Astrocyte of the spinal cord (primary cell): ENCODE measurements at places on chromosomes 2 and 18.

DNA sequence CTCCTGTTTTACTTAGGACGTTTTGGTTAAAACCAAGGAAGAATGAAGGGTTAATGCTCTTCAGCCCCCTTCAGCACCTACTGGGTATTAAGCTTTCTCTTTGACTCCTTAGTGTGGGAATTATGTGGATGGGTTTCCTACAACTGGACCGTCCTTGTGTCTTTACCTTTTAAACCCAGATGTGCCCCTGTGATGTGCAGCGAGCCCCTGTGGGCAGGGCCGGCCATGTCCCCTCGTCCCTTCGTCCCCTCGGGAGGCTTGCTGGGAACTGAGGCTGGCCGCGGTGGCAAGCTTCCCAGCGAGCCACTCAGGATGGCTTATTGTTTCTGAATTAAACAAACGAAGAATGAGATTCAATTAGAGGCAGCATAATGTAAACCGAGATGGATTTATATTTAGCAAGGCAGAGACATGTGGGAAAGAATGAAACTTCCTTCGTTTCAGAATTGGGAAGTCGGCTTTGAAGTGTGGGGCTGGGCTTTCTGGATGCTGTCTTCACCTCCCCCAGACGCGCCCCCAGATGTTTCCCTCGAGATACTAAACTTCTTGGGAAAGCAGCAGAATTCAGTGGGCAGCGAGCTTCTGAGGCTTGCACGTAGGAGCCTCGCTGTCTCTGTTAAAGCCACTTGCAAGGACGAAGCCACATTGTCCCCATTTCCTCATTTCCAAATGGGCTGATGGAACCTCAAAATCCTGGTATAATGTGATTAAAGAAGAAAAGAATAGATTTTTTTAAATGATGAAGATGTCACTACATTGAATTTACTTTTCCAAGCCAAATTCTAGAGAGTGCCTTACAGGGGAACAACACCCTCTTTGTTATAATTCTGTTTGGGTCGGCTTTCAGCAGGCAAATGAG, 146.0 kb downstream of the VAPA start:
- DNase-seq: no peak

DNA sequence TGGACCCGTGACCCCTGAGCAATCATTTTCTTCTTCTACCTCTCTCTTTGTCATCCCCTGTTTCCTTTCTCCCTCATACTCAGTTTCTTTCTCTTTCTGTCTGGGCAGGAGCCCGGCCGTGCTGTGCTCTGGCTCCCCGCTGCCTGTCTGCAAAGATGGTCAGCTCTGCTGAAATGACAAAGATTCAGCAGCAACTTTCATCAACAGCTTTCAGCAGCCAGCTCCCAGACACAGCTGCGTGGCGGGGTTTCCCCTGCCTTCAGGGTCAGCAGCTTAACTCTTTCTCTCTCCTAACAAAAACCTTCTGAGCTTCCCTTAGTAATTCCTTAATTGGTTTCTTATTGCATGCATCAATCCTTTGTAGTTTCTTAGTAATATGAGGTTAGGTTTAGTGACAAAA, 1234.4 kb downstream of the CNTNAP5 start:
- no peak for DNase-seq

GRCh38 chr2:190060626-190061025, 1.9 kb downstream of the MSTN start:
- no peak for DNase-seq

DNA sequence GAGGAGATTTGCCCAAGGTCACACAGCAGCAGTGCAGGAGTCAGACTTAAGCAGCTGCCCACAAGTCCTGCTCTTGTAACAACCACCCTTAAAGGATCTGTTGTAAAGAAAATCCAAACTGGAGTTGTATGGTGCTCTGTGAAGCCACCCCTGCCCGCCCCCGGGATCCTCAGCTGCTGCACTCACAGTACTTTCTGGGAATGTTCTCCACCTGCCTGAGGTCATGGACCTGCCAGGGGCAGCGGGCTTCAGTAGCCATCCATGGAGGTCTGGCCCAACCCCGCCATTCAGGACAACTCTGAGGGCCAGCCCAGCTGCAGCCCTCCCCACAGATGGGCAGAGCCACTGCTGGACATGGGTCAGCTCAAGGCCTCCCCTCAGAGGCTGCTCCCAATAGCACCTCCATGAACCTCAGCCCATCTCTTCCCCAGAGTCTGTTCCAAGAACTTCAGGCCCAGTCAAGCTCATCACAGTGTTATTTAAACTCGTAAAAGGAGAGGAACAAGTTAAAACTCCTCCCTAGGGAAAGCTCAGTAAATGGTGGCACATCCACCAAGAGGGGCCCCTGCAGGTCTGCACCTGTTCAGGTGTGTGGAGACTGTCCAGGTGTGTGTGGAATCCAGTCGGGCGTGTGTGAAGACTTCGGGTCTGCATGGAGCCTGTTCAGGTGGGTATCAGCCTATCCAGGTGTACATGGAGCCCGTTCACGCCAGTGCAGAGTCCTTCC, 39.4 kb upstream of the GPC1 start:
- DNase-seq: no peak

- no peak for DNase-seq
Observed at GRCh38 chr2:3142210-3142609, 235.4 kb downstream of the EIPR1 start.

DNA sequence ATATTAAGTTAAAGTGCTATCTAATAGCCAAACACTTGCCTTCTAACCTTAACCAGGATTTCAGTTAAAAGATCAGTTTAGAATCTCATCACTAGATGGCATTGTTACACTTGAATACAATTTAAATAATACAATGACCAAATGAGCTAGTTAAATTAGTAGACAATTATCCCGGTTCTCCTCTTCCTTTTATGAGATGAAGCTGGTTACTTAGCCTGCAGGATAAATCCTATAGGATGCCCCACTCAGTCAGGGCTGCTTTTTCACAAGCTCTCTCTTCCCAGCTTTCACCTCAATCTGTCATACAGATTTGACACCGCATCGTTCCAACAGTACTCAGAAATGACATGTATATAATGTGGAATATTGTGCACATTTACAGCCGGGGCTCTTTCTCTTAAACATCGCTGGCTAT, 678.8 kb downstream of the KCNJ3 start:
- peak; percentile 50 for DNase-seq

DNA sequence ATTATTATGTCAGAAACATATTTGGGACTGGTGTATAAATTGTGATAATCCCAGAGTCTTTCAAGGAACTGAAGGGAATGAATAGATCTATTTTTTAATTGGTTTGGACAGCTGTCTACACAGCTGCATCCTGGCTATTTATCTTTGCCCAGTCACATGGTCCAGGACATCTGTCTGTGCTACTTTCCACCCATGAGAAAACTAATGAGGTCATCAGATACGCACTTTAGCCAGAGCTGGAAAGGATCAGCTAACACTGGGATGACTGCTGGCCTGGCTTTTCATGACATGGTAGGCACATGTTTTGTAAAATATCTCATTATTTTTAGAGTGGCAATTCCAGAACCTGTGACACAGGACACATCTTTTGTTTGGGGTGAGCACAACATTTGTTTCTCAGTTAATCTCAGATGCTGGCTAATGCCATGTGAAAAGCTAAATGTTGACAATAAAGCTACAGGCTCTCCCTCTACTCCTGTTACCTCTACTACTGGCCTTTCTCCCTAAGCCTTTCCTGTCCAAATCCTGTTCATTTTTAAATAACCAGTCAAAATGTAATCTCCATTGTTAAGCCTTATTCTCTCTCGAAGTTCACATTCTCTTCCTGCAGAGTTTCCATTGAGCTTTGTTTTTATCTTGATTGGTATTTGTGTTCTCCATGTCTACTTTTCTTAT, 500.7 kb downstream of the RIT2 start:
- no peak for DNase-seq

DNA sequence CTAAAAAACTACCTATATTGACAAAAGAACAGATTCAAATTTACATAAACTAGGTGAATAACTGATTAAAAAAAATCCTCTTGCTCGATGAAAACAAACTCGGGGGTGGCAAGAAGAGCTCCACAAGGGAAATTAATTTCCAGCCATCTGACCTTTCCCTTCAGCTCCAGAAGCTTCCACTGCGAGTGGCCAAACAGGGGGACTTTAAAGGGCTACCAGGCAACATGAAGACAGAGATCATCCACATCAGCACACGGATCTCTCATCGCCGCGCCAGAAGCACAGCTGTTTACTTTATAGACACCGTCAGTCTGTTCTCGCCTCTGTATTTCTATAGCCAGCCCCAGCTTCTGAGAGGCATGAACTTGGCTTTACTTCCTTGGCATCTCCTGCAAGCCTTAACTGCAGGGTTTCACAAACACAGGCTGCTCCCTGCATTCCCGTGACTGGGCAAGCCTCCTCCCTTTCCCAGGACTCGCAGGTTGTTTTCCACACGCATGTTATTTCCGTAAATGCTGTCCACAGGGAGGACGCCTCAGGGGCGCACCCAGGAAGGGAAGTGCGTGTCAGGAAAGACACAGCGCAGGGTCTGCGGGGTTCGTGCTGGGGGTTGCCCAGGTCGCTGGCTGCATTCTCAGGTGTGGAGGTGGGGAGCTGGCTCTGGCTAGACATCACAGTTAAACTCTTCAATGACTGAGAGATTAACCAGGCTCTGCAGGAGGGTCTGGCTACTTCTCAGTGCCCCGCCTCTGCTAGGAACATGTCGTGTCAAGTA, 85.0 kb downstream of the USP40 start:
- DNase-seq: no peak

GRCh38 chr2:204871231-204871953, 326.1 kb downstream of the PARD3B start:
- peak; percentile 76 for DNase-seq

DNA sequence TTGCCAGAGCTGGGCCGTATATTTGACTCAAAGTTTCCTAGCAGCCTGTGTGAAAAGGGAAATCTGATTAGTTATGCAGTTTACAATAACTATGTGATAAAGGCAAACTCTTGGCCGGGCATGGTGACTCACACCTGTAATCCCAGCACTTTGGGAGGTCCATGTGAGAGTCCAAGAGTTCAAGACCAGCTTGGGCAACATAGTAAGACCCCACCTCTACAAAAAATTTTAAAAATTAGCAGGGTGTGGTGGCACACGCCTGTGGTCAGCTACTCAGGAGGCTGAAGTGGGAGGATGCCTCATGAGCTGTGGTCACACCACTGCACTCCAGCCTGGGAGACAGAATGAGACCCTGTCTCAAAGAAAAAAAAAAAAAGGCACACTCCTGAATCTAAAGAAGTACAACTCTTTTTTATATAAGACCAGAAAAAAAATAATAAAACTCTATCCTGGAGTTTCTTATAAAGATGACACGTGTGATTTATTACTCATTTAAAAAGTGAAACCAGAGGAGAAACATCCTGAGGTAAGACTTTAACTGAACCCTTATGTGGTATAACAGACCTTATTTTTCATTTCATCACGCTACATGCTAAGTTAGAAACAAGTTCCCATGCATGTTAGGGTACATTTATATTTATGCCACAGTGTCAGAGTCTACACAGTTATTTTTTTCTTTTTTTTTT, 32.6 kb upstream of the KCMF1 start:
- DNase-seq: no peak

DNA sequence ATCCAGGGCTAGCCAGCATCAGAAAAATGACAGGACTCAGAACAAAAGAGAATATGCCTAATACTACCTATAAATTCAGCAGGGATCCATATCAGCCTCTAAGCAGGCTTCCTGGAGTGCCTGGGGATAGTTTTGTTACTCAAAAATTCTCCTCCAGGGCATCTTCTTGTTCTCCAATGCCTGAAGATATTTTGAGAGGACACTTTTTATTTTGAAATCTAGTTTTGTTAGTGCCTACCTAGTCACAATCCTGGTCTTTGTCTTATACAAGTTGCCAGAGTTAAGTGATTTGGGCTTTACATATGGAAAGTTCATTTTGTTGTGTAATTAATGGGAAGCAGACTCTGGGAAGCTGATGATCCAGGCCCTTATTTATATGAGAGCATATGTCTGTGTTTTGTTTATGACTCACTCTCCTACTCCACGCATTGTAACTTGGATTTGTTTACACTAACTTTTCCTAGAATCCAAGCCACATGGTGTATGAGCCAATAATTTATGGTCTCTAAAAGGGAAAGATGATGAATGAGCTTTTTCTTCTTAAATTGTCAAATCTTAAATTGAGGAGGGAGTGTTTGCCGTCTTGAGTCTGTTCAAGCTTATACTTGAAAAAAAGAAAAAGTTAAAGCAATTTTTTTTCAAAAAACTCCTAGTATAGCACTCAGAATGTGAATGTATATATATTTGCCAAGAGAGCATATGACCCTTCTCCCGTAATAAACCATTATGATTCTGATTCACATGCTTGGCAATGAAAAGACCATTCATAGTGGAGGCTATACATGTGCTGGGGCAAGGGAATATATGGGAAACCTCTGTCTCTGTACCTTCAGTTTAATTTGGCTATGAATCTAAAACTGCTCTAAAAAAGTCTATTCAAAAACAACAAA, 370.3 kb downstream of the SETBP1 start:
- peak; percentile 89 for DNase-seq

GRCh38 chr2:70161069-70161534, 29.7 kb downstream of the C2orf42 start:
- DNase-seq: no peak

DNA sequence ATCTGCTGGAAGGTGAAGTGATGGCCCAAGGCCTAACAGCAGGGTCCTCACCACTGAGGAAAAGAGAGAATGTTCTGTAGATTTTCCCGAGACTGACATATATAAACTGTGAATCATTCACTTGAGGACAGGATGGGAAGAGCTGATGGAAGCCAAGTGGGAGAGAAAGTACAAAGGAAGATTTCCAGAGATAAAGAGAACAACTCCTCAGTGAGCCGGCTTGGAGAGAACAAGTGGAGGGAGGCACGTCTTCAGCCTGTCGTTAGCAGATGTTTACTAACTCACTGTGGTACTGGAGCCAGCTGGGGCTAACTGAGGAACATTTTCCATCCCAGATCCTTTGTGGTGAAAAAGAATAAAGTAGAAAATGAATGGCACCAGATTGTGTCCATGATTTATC, 552.9 kb upstream of the TNP1 start:
- no peak for DNase-seq
